Stimulated activated CD4-positive, alpha-beta T cell treated with anti-CD3 and anti-CD28 coated beads, Interleukin-2, amount 100 ng/mL, for 24 hours (primary cell): ENCODE measurements at places on chromosomes 2 and 18.

GRCh38 chr2:66429693-66430504 lies 5.0 kb upstream of the MEIS1 start:
- no peak for DNase-seq

- no peak for DNase-seq
These were observed 22.0 kb upstream of the SLC35G4 start for GRCh38 chr18:11587432-11587831.

DNA sequence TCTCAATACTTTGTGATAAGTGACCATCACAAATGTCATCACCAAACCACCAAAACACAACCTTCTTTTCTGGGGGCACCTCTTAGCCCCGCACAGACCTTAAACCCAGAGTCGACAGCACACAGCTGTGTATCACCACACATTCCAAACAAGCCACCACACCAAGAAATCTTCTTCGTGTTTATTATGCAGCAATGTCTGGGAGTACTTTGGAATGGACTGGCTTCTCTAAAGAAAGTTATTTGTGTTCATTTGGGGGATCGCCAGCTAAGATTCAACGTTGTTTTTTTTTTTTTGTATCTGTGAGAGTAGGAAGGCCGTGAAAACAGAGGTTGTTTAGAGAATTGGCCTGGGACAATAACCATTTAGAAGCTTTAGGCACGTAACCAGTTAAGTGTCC lies 1.1 kb upstream of the MTA3 start:
- DNase-seq: no peak

DNA sequence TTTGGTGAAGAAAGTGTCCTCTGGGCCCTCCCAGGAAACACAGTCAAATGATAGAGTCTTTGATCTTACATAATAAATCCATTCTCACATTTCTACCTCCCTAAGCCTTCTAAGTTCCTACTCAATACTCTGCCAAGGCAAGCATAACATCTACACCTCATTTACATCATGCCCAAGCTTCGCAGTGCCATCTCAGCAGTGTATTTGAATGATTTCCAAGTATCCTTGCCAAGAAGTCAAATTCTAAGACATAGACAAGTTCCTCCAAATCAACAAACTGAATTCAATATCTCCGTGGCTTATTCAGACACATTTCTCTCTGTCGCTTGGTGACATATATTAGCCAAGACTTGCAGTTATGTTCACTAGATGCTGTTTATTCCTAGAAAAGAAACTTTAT lies 8.1 kb upstream of the MLPH start:
- no peak for DNase-seq

- DNase-seq: no peak
These were observed 3.8 kb upstream of the OSR1 start for GRCh38 chr2:19362094-19362754.

DNA sequence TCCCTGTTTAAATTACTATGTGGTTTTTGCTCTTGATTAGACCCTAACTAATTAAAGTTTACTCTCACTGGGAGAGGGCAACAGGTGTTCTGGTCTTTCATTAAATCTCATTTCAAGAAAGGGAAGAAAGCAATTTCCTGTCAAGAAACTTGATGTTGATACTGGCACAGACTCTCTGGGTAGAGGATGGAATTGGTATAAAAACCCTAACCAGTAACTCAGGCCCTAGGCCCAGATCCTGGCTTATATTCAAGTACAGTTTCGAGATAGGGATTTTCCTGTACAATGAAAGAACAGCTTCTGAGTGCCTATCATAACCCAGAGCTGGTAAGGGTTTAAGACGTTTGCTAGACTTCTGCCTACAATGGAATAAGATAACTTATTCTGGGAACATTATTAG lies 61.6 kb upstream of the ACYP2 start:
- DNase-seq: no peak
